ENCODE measurements at places on chromosomes 4 and X.

DNA sequence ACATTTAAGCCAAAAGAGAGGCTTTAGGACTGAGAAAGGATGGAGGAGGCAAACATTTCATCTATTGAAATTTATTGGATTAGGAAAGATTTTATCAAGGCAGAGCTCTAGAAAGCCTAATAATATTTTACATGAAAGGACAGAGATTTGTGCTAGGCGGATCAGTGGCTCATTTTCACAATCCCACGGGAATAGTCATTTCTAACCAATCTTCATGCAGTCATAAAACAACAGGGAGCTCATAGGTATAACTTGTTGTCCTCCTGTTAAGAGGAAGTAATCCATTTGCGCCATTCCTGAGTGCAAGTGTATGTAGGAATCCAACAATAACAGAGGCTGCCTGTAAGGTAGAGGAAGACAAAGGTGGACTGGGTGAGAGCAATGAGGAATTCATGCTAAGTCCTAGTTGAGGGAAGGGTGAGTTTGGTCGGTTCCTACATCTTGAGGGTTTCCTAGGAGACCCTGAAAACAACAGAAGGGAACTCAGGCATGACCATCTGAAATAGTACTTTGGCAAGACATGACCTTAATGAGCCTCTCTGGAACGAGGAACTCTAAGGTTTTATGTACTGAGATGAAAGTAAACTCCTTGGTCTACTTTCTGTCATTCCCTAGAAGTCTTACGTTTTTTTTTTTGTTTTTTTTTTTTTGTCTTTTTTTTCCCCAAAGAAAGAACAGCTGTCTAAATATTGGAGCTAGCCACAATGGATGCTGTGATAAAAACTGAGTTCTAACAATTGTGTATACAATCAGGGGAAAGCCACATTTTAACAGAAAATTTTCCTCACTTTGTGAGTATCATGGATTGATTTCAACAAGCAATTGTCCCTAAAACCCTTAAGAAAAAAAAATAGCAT is 89.7 kb downstream of the GEMIN8 start:
- DNase-seq, result no peak

DNA sequence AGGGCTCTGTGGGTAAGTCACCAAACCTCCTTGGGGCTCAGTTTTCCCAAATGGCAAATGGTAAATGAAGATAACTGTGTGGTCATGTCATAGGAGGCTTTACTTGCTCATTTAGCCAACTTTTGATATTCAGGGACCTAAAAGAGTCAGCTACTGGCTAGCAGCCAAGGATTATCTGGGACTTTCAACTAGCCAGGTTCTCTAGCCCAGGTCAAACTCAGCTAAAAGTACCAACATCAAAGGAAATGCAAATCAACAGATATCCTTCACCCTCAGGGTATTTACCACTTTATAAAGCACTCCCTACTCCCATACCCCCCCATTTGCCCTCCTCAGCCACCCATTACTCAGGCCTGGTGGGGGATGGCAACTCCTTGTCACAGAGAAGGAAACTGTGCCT is 7.5 kb downstream of the AMER1 start:
- no peak for DNase-seq

GRCh38 chrX:88170553-88170952 is 576.5 kb upstream of the CPXCR1 start:
- no peak for DNase-seq

- no peak for DNase-seq
Observed at GRCh38 chrX:68498044-68498507, 775 bp upstream of the YIPF6 start.

DNA sequence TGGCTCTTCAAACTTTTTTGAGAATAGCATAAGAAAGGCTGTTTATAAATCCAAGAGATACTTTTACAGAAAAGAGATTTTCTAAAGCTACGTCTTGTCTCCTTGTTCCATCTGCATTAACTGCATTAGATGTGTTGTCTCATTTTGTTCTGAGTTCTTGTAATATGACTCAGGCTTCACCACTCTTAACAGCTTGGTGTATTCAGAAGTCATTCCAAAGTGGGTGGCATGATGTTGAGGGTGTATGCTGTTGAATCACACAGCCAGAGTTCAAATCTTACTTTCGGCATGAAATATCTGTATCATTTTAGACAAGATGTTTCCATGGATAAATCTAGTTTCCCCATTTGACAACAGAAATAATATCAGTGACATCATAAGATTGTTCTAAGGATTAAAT is 30.1 kb downstream of the SYTL5 start:
- no peak for DNase-seq

DNA sequence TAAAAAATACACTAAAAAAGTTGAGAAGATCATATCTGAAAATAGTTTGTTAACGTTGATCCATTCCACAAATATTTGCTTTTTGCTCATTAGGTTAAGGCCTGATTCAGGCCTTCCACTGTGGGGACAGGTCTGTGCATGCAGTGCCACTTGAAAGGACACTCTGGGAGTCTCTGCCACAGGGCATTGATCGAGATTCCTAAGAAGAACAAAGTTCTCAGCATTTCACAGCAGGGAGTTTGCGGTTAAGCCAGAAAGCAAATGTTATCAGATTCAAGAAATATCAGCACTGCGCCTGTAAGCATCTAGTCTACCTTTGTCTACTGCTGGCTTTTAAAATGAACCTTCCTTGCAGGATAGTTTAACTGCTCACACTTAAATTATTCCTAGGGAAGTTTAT is 62.2 kb upstream of the TNIP3 start:
- no peak for DNase-seq

DNA sequence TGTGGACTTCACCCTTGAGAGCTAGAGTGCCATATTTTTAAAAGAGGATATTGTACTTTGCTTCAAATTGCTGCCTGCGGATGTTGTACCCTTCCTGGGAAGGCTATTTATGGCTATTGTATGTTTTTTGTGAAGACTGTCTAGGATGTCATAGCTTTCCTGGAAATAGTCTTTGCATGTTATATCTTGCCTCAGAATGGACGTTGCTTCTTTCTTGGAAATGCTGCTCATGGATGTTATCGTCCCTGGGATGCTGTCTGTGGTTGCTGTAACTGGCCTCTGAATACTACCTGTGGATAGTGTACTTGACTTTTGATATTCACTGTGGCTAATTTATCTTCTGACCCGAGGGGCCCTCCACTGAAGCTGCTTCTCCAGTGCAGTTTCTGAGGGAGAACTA is 146.8 kb downstream of the ENOX2 start:
- DNase-seq, result no peak

DNA sequence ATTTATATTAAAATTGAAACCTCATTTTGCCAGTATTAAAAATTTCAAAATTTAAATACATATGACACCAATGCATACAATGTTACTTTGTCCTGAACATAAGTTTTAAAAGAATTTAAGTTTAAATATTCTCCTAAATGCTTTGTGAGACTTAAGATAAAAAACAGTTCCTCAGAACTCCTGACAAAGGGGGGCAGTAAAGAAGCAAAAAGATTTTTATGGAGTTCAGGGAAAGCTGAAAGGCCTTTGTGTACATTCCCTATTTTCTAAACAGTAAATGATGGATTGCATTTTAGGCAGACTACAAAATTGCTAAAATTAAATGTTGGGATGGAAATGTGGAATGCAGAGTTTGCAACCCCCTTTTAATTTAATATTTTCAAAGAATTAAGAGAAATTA is 81.7 kb downstream of the SNCA start:
- no peak for DNase-seq

GRCh38 chrX:8632924-8633323 is 99.0 kb downstream of the ANOS1 start:
- no peak for DNase-seq

GRCh38 chrX:110168585-110168984 is 149.3 kb downstream of the AMMECR1 start:
- DNase-seq, result no peak

DNA sequence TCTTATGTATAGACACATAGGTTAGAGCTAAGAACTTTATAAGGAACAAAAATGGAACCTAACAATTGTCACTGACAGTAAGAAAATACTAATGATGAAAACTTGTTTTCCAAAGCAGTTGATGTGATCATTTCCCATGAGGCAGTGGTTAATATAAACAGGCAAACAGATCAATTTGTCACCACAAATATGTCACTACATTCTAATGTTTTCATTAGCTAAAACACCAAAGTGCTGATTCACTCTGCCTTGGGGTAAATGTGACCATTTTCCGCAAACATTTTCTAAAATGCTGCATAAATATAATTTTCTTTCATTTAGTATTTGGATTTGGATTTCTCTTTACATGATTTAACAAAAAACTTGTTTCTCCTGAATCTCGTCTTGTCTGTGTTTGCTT is 408.9 kb upstream of the CTSO start:
- no peak for DNase-seq

DNA sequence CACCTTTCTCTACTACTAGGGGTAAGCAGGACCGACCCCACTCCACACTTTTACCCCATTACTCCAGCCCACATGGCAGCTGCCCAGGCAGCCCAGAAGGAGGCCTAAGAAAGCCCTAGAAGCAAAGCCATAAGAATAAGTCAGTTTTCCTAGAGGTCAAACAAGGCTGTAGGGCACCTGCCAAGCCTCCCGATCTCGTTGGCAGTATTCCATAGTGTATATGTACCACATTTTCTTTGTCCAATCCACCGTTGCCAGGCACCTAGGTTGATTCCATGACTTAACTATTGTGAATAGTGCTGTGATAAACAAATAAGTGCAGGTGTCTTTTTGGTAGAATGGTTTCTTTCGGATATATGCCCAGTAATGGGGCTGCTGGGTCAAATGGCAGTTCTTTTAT is 54.2 kb downstream of the RHOXF2B start:
- no peak for DNase-seq

- no peak for DNase-seq
Observed at GRCh38 chr4:1500966-1501753, 94.9 kb upstream of the NKX1-1 start.

- peak; percentile 41 for DNase-seq
Observed at GRCh38 chr4:2948895-2949781, 14.1 kb downstream of the NOP14 start.

GRCh38 chr4:11230866-11231265 is 197.8 kb downstream of the HS3ST1 start:
- DNase-seq, result peak; percentile 49

- no peak for DNase-seq
Observed at GRCh38 chr4:132767901-132768300, 381.2 kb upstream of the PCDH10 start.

- no peak for DNase-seq
Observed at GRCh38 chr4:17811078-17811603, 362 bp downstream of the NCAPG start.

- DNase-seq, result no peak
Observed at GRCh38 chr4:129231945-129232588, 136.1 kb downstream of the C4orf33 start.

- DNase-seq, result no peak
Observed at GRCh38 chr4:27894951-27895350, 1034.3 kb downstream of the STIM2 start.

DNA sequence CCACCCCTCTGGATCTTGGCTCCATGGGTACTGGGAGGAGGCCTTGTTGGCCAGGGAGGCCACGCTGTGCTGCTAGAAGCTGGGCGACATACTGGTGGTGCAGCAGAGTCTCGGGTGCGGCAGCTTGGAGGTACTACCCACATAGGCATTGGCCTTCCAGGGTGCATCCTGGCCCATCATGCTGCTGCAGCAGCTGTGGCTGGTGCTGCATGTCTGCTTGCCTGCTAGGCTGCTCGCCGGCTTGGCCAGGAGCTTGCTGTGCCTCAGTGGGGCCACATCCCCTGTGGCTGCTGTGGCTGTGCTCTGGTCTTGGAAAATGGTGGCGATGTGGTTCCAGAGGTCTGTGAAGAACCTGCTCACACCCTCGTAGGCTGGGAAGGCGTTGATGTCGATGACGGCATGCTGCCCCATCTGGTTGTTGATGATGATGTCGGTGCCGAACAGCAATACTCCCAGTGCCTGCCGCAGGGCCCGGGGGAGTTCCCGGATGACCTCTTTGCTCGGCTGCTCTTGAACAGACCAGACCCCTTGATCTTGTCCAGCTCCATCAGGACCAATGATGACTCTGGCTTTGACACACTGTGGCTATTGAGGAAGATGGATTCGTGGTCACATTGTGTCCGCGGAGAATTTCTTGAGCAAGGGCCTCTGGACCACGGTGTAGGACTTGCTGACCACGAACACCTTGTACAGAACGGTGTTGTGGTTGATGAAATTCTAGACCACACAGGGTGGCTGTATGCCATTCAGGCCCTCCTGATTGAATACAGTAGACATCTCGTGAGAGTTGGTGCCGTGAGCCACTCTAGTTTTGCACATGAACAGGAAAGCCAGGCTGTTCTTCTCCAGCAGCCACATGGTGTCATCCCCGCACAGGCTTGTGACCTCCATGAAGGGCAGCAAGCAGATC is 11.8 kb downstream of the RBM10 start:
- no peak for DNase-seq

GRCh38 chr4:26931966-26932365 is 71.3 kb downstream of the STIM2 start:
- DNase-seq, result no peak

DNA sequence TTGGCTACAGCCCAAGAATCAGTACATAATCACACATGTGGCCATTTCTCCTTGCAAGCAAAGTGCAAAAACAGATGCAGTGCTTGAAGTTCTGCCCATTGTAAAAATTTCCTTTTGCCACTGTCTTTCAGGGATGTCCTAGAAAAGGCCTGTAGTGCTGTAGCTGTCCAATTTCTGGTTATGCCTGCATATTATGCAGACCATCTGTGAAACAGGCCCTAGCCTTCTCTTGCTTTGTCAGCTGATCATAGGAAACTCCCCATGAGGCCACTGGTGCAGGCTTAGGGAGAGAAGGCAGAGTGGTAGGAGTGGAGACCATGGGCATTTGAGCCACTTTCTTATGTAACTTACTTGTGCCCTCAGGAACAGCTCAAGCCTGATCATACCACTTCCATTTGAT is 130.4 kb upstream of the GABRA2 start:
- no peak for DNase-seq

GRCh38 chr4:69816236-69816635 is 43.7 kb downstream of the SULT1E1 start:
- DNase-seq, result no peak
